ENCODE measurements at places on chromosomes 5 and 9.

- DNase-seq, result no peak
Observed at GRCh38 chr5:105982526-105982925, 1688.2 kb downstream of the EFNA5 start.

DNA sequence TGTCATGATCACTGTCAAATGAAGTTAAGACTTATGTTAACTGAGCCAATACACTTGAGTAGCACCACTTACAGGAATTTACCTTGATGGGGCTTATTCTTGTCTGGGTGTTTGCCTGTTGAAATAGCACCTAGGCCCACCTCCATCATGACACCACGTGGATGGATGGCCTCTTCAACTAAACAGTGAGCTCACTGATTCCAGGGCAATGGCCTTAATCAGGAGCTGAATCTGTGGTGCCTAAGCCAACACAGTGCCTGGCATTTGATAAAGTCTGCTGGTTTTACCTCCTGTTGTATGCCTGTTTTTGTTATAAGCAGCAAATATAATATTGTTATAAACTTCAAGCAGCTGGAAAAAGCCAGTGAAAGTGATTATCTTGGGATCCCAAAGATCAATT lies 190.5 kb downstream of the LURAP1L start:
- DNase-seq, result no peak

DNA sequence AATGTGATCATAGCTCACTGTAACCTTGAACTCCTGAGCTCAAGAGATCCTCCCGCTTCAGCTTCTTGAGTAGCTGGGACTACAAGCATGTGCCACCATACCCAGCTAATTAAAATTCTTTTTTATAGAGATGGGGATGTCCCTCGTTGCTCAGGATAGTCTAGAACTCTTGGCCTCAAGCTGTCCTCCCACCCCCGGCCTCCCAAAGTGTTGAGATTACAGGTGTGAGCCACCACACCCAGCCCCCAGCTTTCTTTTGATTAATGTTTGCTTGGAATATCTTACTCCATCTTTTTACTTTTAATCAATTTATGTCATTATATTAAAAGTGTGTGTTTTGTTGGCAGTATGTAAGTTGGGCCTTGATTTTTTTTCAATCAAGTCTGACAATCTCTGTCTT lies 59.4 kb upstream of the EXOC3 start:
- no peak for DNase-seq

- DNase-seq, result no peak
Observed at GRCh38 chr9:36337002-36337401, 63.1 kb downstream of the RNF38 start.

DNA sequence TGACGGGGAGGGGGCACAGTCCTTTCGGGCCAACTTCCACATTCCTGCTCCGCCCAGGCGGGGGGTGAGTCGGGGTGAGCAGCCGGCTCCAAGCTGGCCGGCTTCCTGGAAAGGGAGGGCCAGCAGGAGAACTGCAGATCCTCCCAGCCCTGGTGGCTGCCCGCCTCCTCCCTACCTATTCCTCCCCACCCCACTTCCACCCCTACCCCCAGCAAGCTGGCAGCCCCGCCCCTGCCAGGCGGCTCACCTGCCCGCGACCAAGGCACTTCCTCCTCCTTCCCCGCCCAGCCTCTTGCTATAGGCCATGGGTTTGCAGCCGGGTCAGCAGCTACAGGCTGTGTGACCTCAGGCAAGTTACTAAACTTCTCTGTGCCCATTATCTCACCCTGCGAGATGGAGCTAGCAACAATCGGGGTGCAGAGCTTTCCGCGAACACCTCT lies 5.6 kb upstream of the IRF1 start:
- peak; percentile 64 for DNase-seq

- DNase-seq, result no peak
Observed at GRCh38 chr5:95649842-95650620, 3.5 kb downstream of the RFESD start.
